ENCODE measurements at places on chromosomes 1 and 21.

- no peak for DNase-seq
These were observed 15.8 kb upstream of the NUP210L start for GRCh38 chr1:154170547-154171222.

DNA sequence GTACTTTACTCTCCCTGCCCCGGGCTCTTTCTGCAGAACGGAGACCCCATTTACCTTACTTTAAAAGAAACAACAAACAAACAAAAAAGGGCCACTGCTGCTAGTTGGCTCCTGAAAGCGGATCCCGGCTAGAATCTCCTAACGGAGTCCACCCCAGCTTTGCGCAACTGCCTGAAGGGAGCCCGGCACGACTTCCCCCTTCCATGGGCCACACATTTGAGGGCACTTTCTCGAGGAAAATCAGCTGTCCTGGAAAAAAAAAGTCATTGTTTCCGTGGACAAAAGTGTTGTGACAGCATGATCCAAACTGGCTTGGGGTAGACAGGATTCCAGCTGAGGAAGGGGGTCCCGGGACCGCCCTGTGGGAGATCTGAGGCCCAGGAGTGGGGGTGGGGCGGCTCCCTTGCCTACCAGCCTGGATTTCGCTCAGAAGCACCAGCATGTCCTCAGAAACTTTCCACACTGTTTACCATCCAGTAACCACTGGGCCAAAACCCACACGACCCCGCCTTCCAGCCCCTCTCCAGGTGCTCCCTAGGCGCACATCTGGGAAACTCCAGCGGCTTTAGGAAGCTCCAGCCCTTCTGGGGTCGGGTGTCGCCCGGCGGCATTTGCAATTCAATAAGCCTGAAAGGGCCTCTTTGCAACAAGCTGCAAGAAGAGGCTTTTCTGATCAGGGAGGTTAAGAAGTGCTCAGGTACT, 4.8 kb downstream of the RIPK4 start:
- no peak for DNase-seq

GRCh38 chr21:14687268-14687625, 141.1 kb upstream of the SAMSN1 start:
- no peak for DNase-seq

- no peak for DNase-seq
These were observed 52.0 kb upstream of the TACSTD2 start for GRCh38 chr1:58629031-58629462.

GRCh38 chr1:96233422-96233821, 488.2 kb upstream of the PTBP2 start:
- DNase-seq, result no peak

Data from nucleus accumbens (tissue), 56 donors.